Activated CD8-positive, alpha-beta memory T cell treated with anti-CD3 and anti-CD28 coated beads for 1 hour (primary cell): ENCODE measurements at places on chromosomes 12 and 14.

DNA sequence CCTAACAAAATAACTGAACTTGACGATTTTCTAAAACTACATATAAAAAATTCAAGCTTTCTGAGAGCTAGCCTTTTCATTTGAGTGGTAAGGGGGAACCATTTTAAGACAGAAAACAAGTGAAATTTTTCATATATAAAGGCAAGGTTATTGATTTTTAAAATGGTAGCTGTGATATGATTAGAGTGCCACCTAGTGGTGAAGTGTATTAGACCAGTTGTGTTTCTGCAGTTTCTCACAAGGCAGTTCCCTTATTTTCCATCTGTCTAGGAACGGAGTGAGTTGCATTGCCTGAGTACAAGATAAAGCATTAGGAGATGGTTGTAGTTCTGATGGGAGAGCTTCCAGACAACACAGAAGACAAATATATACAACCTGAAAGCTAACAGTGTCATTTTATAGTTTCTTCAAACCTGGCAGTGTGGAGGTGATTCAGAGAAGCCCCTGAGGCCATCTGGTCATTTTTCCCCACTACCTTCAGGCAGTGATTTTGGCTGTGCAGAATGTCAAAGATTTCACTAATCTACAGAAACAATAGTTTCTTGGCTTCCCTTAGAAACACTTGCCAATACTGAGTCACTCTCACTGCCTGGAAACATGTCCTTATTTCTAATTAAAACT, 180.8 kb downstream of the C12orf50 start:
- DNase-seq, result no peak

DNA sequence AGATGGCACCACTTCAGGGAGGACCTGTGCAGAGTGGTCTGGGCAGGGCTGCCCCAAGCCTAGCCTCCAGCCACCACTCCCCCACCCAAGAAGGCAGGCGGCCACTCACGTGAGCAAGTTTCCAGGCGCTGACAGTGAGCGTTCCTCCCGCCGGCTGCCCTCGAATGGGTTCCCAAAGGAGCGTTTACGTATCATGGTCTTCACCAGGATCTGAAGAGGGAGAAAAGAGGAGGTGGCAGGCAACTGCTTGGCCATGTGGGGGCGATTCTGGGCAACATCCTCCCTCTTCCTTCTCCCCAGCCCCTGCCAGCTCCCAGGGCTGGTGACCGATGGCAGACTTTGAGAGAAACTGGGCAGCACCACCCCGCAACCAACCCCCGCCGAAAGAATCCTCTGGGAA, 35.1 kb downstream of the P2RX4 start:
- no peak for DNase-seq

GRCh38 chr12:7047306-7047705, 13.2 kb upstream of the C1S start:
- DNase-seq, result no peak

DNA sequence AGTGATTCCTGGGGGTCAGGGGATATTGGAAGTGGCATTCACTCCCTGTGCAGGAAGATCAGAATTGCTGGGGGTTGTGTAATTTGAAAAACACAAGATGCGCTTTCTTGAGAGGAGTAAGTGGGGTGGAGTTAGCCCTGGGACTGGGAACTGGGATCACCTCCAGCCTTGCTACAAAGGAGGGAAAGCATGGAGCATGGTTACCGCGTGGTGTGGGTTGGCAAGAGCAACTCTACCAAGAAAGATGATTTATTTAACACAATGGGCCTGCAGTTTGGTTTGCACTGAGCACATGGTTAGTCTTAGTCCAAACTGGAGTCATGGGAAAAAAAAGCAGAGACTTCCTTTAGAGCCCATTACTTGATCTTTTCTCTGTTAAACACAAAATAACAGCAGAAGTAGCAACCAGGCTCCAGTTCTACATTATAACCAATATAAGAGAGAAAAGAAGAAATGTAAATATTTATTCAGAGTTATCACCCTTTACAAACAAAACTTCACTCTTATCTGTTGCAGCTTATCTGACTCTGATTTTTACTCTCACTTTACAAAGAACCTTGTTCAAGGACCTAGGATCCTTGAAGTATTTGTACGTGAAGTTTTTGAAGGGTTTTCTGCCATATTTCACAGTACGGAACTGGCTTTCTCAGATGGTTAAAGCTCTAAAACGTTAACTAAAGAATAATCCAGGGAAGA, 2.1 kb upstream of the NIN start:
- no peak for DNase-seq

- no peak for DNase-seq
Observed at GRCh38 chr12:28104903-28105864, 85.1 kb upstream of the CCDC91 start.

- DNase-seq, result no peak
Observed at GRCh38 chr12:69430942-69431590, 39.1 kb upstream of the FRS2 start.

DNA sequence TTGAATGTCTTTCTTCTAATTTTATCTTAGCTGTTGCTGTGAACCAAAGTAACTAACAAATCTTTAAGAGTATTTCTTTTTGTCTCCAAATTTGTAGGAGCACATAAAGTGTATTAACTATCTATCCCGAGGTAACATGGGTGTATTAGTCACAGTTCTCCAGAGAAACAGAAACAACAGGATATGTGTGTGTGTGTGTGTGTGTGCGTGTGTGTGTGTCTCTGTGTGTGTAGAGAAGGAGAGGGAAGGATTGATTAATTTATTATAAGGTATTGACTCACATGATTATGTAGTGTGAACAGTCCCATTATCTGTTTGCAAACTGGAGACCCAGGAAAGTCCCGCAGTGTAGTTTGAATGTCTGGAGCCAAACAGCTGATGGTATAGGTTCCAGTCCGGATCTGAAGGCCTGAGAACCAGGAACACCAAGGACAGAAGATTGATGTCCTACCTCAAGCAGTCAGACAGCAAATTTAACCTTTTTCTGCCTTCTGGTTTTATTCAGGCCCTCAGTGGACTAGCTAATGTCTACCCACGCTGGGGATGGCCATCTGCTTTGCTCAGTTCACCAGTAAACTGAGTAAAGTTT, 14.4 kb downstream of the G2E3 start:
- no peak for DNase-seq

GRCh38 chr12:4009979-4010704, 136.9 kb upstream of the PARP11 start:
- no peak for DNase-seq

- DNase-seq, result no peak
Observed at GRCh38 chr12:131857908-131858850, 30.0 kb downstream of the MMP17 start.

DNA sequence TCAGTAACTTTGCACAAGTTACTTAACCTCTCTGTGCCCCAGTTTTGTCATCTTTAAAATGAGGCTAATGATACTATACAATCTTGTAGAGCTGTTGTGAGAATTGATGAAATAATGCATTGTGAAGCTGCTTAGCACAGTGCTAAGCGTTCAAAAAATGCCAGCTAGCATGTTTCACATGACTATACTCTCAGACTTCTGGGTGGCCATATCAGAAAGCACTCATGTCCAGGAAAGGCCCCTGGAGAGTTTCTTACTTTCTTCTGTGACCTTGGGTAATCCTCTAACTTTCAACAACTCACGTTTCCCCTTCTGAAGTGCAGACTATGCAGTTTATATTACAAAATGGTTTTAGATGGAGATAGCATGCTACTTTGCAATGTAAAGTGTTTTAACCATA, 68.1 kb downstream of the TPH2 start:
- no peak for DNase-seq

- DNase-seq, result no peak
Observed at GRCh38 chr14:93969082-93969828, 7.1 kb downstream of the ASB2 start.

DNA sequence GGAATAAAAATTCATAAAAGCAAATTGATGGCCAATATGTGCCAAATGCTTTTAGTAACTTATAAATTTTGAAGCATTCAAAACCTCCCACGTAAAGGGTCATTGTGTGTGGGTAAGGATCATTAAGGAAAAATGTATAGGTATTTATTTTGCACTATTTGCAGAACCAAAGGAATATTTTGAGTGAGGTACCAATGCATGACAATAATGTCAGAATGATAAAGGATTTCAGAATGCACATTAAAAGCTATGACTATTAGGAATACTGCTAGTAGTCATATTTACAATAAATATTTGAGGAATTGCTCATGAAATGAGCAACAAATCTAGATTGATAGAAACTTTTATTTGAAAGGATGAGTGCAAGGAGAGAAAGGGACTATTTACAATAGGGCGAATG, 932.8 kb downstream of the SLC6A15 start:
- no peak for DNase-seq

DNA sequence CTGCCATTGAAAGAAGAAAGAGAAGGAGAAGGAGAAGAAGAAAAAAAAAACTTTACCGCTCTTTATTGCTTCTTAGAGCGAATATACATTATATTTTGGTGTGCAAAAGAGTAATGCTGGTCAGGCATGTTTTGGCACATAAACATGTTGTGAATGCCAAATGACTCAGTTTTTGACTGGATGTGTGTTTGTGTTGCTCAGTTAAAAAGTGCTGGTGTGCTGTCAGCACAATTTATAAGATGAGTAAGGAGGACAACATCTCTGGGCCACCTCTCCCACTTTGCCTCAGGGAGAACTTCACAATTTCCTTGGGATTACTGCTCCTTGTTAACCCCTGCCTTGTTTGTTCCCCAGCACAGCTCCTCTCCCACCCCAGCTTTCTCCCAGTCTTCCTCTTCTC, 584.8 kb downstream of the ETNK1 start:
- no peak for DNase-seq

- DNase-seq, result no peak
Observed at GRCh38 chr14:74389980-74390379, 36.0 kb downstream of the SYNDIG1L start.

GRCh38 chr14:83887866-83888265, 1642.1 kb upstream of the FLRT2 start:
- DNase-seq, result no peak

DNA sequence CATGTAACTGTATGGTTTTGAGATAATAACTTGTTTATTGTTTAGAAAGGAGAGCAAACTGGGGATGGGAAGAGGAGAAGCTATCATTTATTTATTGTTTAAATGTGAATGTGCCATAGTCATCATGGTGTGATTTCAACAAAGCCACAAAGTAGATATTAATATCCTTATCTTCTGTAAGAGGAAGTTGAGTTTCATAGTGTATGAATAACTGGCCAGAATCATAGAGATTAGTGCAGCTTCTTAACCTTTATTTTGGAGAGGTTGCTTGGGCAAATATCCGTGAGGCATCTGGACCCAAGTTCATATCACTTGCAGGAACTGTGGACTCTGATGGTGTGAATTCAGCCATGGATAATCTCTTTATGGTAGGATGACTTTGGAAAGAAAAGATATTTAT, 26.8 kb upstream of the LYZ start:
- no peak for DNase-seq

DNA sequence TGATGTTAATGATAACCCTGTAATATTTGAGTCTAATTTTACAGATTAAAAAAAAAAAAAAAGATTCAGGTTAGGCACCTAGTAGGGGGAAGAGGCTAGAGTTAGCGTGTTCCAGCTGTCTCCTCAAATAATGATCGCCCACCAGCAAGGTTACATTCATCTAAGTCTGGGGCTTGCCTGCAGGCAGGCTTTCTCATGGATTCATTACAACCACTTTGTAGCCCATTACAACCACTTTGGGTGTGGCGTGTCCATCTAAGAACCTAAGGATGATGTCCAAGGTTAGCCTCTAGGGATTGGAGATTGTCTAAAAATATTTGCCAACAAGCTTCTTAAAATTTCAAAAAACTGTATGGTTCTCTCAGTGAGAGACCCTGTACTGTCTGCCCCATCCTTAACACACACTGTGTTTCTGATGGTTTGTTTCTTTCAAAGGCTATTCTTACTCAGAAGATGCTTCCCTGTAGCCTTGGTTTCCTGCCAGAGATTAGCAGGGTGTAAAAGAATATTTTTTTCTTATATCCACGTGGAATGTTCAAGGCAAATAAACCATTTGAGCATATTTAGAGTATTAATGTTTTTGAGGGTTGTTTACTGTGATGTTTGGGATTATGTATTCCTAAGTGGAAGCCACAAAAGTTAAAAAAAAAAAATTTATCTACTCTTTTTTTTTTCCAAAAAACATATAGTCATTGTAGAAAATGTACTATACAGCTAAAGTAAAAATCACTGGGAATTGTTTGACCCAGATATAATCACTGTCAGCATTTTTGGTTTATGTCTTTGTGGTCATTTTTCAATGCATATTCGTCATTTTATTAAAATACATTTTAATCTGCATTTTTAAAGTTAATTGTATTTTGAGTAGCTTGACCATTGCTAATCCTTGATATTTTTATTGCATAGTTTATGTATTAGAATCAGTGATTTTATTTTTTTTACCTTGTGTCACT, 1.7 kb downstream of the DYNC1H1 start:
- no peak for DNase-seq

DNA sequence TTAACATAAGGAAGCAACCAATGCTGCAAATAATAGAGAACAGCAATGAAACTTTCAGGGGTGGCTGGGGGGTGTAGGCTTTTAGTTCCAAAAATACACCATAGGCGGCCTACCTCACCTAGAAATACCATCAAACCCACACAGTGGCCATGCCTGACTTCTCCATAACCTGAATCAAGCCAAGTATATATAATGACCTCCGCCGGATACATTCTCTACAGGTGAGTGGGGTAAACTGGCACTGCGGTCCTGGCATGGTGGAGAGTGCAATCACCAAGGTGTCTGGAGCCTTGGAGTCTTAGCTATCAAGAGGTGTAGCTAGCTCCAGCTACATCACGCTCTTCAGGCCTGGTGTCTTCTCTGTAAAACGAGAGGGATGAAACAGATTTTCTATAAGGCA, 1.2 kb downstream of the ZBTB25 start:
- DNase-seq, result no peak

DNA sequence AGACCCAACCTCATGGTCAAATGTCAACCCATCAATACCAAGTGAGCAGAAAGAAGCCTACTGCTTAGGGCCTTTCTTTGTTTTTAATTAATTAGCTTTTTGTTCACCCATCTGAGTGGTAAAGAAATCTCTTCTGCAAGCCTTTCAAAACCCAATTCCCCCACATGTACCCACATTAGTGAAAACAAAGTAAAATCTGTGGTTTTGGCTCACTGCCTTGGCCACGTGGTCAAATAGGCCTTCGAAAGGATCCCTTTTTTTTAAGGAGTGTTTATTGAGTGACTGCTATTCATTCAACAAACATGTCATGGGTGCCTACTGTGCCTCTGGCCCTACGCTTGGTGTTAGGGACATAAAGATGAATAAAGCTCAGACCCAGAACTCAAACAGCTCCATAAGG, 160.1 kb downstream of the NUAK1 start:
- no peak for DNase-seq

- DNase-seq, result no peak
Observed at GRCh38 chr14:34643361-34643760, 13.4 kb upstream of the SNX6 start.

DNA sequence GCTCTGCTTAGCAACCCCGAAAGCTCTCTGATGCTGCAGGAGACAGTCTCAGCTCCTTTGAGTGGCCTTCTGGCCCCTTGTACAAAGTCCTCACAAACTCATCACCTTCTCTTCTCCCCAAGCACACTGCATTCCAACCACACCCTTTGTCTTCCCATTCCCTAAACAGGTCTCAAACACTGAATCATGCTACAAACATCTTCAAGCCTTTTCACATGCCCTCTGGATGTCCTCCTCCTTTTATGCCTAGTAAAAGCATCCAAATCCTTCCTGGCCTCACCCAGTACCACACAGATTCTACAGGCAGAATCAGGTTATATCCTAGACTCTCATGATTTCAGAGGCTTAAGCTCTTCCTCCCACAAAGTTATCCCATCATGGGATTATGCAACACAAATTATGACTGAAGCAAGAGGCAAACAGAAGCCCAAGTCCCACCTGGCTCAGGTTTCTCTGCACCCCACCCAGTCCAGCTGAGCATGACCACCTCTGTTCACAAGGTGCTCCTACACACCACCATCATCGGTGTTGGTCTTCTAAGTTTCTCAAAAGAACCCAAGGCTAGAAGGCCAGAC, 61.4 kb upstream of the PCED1B start:
- no peak for DNase-seq
